Suprapubic skin (tissue), 4 donors: ENCODE measurements at places on chromosomes 3 and 15.

GRCh38 chr3:46684891-46685290 is 8.6 kb downstream of the ALS2CL start:
- no peak for DNase-seq

- no peak for DNase-seq
Measured at GRCh38 chr15:45550436-45550835, 27.9 kb upstream of the SLC30A4 start.

DNA sequence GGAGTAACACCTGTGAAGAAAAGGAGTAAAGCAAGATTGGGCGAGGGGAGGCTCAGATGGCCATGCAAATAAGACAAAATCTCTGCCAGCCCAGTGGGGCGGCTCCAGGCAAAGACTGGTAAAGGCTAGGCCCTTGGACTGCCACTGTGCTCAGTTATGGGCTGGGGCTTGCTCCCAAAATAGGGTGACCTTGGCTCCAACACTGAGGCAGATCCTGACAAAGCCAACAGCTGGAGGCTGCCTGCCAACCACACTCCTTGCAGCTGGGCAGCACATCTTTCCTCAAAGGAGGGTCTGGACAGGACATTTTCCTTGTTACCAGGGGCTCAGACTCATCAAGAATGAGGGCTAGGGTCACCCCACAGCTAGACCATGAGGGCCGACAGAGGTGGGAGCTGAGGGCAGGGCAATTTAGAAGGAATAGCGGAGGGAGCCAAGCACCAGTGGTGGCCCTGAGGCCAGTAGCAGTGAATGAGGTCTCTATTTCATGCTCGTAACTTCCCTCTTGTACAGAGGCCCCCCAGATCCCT is 86.1 kb downstream of the CHRD start:
- no peak for DNase-seq

- no peak for DNase-seq
Measured at GRCh38 chr15:70103880-70104626, 6.3 kb upstream of the TLE3 start.

DNA sequence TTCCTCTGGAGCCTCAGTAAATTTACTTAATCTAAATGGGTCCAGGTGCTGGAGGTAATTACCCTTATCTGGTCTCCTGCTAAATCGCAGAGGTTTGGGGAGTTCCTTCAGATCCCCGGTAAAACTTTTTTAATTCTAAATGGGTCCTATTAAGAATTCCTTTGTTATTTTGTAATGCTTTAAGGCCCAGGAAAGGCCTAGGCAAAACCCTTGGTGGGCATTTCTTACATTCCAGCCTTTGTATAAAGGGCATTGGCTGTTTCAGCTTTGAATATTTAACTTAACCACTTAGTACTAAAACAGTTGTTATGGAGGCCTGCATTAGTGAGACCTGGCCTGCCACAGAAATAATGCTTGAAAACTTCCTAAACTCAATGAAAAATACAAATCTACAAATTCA is 14.9 kb upstream of the ZNF662 start:
- no peak for DNase-seq

DNA sequence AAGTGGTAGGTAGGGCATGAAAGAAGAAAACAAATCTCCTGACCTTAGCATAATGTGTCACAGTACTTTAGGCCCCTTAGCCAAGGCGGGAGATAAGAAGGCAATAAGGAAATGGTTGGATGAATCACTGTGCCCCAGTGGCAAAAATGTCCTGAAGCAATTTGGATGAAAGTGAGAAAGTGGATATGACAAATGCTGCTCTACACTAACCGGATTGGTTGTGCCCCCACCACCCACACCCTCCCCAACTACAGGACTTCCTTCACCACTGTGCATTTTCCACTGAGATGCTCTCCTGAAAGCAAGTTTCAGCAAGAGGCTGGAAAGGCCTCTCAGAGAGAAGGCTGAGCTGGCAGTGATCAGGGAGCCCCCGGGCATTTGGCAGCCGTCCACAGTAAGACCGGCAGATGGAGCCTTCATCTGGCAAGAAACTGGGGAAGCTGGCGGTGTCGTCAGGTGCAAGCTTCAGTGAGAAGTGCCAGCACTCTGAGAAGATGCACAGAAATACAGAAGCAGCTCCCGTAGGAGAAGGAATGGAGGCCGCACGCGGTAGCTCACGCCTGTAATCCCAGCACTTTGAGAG is 63.8 kb downstream of the ATP1B3 start:
- DNase-seq, result peak; percentile 79

DNA sequence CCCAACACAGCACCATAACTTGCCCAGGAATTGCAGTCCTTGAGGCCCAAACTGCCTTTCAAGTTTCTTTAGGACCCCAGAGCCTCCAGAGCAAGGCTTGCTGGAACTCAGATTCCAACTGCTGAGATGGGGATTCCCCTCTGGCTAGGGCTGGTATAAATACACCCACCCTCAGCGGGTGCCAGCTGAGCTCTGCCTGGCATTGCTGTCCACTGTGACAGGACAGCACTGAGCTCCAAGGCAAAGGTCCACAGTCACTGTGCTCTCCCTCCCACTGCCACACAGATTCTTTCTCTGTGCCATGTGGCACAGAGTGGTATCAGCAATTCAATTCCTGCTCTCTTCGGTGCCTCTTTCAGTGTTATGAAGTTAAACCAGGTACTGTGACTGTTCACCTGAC is 304.2 kb upstream of the LMCD1 start:
- DNase-seq, result no peak

- DNase-seq, result no peak
Measured at GRCh38 chr3:185290266-185290665, 36.4 kb upstream of the EHHADH start.

- DNase-seq, result peak; percentile 79
Measured at GRCh38 chr3:186021673-186022362, 84.0 kb upstream of the TRA2B start.

DNA sequence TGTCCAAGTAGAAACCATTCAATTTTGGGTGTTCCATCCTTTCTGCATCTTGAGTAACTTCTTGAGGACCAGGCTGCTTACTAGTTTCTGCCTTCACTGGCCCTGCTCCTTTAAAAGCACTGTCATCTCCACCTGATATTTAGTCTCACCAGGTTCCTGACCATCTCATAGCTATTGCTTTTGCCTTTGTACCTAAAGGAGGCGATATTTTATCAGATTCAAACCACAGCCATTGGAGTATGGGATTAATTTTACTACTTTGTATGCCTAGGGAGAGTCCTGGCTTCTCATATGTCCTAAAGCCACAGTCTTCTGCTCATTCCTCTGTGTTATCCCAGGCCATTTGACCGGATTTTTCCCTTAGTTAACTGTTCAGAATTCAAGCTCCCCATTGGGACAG is 51.8 kb upstream of the RFX7 start:
- no peak for DNase-seq

GRCh38 chr3:182413061-182413460 is 380.2 kb upstream of the ATP11B start:
- no peak for DNase-seq

DNA sequence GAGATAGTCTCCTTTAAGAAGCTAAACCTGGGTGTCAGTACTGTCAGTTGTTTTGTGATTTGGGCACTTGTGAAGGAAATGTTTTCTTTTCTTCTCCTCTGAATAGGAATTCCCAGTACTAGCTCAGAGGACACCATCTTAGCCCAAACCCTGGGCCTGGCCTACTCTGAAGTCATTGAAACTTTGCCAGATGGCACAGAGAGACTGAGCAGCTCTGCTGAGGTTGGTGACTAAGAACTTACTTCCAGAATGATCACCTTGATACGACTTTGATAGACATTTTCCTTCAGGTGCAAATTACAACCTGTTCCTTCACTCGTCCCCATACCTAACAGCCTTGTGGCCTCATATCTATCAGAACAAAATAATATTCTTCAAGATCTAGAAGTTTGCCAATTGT is 100.2 kb downstream of the LARS2 start:
- DNase-seq, result no peak

GRCh38 chr3:102053375-102053989 is 204.2 kb downstream of the NFKBIZ start:
- no peak for DNase-seq

DNA sequence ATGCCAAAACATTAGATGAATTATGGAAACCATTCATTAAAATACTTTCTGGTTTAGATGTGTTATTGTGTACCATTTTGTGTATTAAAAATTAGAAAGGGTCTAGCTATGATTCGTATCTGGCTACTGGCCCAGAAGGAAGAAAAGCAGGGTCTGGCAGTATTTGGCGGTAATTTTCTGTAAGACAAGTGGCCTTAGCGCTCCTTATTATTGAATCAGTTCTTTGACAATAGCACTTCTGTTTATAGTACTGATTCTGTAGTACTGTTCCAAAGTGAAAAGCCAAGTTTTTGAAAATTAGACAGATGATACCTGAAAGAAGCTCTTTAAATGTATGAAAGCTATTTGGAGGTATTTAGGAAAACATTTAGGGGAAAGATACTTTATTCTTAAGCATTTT is 10.2 kb downstream of the GLCE start:
- DNase-seq, result no peak

- no peak for DNase-seq
Measured at GRCh38 chr15:70343961-70344621, 246.4 kb upstream of the TLE3 start.

DNA sequence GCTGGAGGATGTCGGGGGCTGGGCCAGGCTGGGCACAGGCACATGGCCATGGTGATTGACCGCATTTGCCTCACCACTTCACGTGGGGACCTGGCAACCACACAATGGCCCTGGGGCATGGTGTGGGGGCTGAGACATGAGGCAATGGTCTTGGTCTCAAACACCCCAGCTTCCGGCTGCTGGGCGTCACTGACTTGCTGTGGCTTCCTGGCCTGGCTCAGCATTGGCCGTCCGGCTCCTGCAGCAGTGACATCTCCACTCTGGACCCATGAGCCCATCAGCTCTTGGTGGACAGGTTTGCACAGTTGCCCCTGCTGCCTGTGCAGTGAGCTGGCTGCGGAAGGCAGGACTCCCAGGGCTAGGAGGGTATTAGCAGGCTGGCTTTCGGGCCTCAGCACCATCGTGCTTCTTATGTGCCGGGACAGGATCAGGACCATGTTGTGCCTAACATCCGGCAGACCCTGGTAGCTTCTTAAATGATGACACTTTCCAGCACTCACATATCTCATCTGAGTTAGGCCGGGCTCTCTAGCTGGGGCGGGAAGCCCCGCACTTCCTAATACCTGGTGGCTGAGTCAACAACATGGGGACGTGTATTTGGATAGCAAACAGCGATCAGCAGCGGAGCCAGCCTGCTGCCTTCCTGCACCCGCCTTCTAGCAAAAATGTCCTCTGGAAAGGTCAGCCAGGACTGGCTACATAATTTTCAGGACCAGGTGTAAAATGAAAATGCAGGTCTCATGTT is 34.1 kb downstream of the ZNF710 start:
- peak; percentile 77 for DNase-seq

GRCh38 chr3:143536817-143537535 is 311.3 kb downstream of the SLC9A9 start:
- DNase-seq, result no peak

DNA sequence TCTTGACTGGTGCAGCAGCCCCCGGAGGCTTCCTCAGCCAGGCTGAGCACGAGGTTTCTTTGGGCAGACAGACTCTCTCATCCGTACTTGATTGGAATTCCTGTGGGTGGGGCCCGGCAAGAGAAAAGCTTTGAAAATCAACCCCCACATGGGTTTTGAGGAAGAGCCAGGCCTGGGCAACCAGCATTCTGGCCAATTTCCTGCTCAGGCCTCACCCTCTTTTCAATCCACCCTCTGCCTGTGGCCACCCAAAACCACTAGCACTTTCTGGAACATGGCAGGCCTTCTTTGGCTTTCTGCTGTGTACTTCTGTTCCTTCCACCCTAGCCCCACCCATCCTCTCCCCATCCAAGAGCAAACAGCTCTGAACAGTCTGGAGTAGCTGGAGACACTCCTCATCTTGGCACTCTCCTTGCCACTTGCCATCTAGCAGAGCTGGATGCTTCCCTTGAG is 5.9 kb downstream of the MYO5C start:
- DNase-seq, result no peak

DNA sequence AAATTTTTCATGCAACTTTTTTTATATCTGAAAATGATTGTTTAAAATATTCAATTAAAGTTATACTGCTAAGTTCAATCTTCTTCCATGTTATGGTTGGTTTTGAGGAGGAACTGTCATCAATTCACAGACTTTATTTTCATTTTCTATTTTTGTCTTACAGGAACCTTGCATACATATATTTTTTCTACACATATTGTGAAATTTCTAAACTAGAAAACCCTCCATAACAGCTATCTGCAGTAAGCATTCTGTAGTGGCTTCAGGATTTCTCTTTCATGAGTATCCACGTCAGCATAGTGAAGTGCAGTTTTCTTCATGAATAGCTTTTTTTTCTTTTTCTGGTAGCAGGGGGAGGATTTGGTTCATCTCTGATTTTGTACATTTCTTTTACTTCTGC is 48.2 kb downstream of the ATR start:
- DNase-seq, result no peak

DNA sequence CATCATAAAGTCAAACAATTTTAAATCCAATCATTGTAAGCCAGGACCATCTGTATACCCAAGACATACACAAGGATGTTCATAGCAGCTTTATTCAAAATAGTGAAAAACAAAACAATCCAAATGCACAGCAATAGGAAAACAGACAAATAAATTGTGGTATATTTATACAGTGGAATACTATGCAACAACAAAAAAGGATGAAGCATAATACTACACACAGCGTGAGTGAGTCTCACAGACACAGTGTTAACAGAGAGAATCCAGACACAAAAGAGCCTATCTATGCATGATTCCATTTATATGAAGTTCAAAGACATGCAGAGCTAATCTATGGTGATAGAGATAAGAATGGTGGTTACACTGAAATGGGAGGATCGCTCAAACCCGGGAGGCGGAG is 5.6 kb upstream of the MUC20 start:
- no peak for DNase-seq

DNA sequence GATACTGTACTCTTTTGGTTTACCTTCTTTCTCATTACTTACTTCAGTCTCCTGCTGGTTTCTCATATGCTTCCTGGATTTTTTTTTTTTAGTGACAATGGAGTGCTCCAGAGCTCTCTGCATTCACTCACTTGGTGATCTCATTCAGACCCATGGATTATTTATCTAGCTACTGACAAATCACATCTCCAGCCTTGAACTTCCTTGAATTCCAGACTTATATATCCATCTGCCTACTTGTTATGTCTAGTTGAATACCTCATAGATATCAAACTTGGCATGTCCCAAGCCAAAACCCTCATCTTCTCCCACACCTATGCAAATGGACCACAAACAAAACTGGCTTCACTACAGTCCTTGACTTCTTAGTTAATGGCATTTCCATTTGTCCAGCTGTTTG is 234.7 kb upstream of the ZPLD1 start:
- no peak for DNase-seq

GRCh38 chr3:126021224-126021623 is 52.2 kb downstream of the ROPN1B start:
- DNase-seq, result no peak

- DNase-seq, result no peak
Measured at GRCh38 chr15:98881526-98882520, 125.8 kb downstream of the PGPEP1L start.

GRCh38 chr15:64542091-64542490 is 81.7 kb downstream of the ZNF609 start:
- DNase-seq, result no peak

GRCh38 chr3:27659279-27660021 is 62.7 kb downstream of the EOMES start:
- no peak for DNase-seq
